ENCODE measurements at places on chromosomes 16 and 17.

DNA sequence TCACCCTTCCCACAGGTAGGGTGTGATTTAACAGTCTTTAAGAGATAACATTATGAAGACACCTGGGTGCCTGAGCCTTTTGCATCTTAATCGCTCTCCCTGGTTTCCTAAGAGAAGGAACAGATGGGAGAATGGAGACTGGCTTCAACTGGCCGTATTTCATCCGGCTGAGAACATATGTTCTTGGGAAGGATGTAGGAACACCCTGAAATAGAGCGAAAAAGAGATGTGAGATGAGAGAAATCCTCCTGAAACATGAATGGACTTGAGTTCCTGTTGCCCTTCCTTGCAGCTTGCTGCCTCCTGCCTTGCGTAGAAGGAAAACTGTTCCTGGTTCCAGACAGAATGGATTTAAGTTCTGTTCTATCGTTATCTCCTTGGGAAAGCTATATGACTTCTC is 385.4 kb upstream of the RBFOX1 start:
- DNase-seq, result no peak

DNA sequence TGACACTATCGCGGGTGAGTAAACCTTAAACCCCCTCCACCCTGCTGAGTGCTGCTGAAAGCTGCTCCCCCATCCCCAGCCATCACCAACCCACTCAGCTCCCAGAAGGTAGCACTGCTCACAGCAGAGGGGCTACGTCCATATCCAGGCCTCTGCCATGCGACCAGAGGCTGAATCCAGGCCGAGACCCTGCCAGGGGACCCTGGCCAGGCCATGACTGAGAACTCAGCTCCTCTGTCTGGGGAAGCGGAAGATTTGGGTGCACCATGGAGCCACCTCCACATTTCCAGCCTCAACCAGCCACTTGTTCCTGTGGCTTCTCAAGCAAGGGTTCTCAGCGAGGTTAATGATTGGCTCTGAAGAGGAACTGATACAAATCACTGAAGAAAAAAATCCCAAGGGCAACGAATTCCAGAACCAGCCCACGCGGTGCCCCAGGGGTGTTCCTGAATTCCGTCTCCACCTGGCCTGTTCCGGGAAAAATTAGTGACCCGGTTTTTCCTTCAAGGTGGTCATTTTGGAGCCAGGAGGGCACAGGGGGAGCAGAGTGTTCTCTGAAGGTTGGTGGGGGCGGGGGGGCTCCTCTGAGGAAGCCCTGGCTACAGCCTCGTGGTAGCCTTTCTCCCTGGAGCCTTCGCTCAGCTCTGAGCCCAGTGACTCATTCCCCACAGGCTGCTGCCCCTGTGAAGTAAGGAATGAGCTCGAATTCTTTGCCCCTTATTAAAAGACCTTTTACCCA is 9.3 kb upstream of the SLC16A5 start:
- peak; percentile 77 for DNase-seq

- no peak for DNase-seq
Measured at GRCh38 chr17:10229181-10229580, 30.8 kb upstream of the GAS7 start.

DNA sequence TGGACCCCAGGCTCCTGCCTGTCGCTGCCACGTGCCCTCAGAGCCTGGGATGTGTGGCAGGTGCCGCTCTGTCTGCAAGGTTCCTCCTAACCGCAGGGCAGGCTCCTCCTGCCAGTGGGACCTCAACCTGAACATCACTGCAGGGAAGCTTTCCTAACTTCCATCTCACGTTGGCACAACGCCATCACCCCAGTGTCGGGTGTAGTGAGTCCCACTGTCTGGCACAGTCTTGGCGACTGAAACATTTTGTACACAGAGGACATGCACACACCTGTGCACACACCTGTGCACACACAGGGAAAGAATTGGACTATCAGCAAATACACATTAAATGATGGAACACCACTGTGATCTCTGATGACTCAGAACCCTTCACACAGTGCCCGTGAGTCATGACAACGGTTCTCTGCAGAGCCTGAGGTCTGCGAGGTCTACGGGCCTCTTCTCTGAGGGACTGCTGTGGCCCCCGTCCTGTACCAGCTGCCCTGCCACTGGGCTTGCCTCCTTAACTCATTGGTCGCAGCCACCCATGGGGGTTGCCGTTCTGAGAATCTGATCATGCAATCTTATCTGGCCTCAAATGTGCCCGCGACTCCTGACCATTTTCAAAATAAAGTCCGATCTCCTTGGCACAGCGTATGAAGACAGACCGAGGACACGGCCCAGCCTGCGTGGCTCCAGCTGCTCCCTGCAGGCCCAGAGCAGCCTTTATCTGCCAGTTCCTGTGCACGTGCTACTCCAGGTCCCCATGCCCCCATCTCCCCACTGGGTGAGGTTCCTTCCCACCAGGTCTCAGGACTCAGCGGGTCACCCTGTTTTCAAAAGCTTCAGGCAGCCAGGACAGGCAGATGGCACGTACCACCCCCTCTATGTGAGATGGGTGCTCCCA is 7.6 kb downstream of the CCDC57 start:
- peak; percentile 72 for DNase-seq

DNA sequence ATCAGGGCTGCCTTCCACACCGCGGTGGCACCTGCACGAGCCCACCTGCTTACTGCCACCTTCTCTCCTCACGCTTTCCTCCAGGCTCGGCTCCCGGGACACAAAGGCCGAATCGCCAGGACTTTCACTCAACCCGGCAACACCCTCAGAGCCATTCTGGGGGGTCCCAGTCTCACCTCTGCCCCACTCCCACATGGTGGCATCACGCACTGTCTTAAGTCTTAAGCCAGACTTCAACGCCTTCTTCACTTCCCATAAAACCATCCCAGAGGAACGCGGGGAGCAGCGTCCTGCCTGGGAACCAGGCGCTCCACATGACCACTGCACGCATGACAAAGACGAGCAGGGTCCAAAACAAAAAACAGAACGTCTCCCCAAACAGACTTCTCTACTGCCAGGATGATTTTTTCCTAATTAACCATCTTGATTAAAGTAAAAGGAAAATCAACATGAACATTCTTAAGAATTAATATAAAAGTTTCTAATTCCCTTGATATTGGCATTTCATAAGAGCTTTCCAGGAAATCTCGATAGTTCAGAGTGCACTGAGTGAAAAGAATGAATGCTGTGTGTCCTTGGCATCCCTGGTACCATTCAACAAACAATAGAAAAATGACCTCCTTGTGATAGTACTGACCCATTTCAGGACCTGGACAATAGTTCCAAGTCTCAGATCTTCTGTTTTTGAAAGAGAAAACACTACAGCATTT is 2.6 kb downstream of the CANT1 start:
- DNase-seq, result no peak

DNA sequence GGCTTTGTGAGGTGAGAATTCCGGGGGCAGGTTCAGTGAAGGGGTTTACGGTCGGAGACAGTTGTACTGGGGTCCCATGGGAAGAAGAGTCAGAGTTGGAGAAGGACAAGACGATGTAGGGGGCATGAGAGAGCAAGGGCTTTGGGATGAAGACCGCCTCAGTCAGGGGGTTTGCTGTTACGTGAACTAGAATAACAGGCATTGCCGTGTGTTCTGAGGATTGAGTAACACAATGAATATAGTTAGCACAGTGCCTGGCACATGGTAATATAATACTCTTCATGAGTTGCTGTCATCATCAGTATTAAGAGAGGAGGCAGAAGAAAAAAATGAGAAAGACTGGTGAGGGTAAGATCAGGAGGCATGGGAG is 577 bp downstream of the ZNF646 start:
- peak; percentile 64 for DNase-seq

GRCh38 chr16:23015580-23015979 is 133.7 kb downstream of the USP31 start:
- no peak for DNase-seq
